ENCODE measurements at places on chromosomes 1 and 21. TPM values are rescaled to one million over a fixed set of nuclear protein-coding genes. Genes with fewer than 3 reads are reported as not detected.

The IL12RB2 gene
- total RNA-seq = not detected

- no peak overlapping the region for H3K4me3 ChIP-seq
- H3K36me3 ChIP-seq = no peaks in the 10 kb centered on the region
- H3K27ac ChIP-seq = peak overlapping the region; percentile 40
- DNase-seq = no peak
Observed at GRCh38 chr1:6483017-6483760, 8.3 kb downstream of the PLEKHG5 start.

The UQCRHL gene
- 2.0 TPM for total RNA-seq

DNA sequence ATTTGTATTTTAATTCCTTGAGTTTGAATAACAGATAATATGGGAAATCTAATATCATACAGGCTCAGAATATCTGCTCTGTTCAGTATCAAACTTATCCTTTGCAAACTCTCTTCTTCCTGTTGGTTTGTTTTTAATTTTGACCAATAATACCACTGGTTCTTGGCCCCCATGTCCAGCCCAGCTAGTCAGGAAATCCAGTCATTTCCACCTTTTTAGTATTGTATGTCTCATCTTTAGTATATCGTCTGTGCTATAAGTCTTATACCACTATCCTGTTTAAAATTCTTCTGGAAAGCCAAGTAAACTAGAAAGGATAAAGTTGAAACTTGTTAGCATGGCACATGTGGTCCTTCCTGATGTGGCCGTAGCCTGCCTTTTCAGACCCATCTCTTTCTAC is 10.7 kb downstream of the SCCPDH start:
- H3K4me3 ChIP-seq = no peak overlapping the region
- no peak overlapping the region for H3K27ac ChIP-seq
- peaks cover 27% of the 10 kb centered on the region for H3K36me3 ChIP-seq
- no peaks in the 10 kb centered on the region for H3K27me3 ChIP-seq

- H3K27ac ChIP-seq = no peak overlapping the region
- H3K4me1 ChIP-seq = peaks cover 15% of the 10 kb centered on the region
- no peaks in the 10 kb centered on the region for H3K27me3 ChIP-seq
- no peak overlapping the region for H3K4me3 ChIP-seq
- H3K36me3 ChIP-seq = peaks cover 2% of the 10 kb centered on the region
Observed at GRCh38 chr1:183871601-183872000, 66.7 kb downstream of the RGL1 start.
